ENCODE measurements at places on chromosomes 1 and 21.

DNA sequence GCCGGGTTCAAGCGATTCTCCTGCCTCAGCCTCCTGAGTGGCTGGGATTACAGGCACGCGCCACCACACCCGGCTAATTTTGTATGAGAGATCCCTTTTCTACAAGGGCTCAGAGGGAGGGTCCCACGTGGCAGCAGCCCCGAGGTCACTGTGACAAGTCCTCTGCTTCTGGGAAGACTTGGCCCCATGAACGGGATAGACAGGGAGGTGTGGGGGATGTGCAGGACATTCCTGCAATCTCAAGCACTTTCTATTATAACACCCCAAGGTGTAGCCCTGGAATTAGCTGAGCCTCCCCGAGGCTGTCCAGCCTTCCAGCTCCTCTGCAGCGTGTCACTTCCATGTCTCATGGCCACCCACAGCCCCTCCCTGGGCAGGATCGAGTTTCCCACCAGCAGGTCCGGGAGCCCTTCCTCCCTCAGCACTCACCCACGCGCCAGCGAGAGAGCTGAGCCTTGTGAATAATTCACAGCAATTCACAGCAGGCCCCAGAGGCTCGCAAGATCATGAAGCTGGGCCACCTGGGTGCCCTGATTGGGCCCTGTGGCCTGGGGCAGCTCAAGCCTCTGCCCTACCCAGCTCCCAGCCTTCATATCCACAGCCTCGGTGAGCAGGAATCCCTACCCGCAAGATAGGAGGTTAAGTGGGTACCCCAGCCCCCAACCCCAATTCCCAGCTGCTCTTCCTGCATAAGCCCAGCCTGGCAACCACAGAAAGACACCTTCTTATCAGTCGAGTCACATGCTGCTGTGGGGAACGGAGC lies 22.8 kb upstream of the RNU1-4 start:
- peak; percentile 38 for DNase-seq

DNA sequence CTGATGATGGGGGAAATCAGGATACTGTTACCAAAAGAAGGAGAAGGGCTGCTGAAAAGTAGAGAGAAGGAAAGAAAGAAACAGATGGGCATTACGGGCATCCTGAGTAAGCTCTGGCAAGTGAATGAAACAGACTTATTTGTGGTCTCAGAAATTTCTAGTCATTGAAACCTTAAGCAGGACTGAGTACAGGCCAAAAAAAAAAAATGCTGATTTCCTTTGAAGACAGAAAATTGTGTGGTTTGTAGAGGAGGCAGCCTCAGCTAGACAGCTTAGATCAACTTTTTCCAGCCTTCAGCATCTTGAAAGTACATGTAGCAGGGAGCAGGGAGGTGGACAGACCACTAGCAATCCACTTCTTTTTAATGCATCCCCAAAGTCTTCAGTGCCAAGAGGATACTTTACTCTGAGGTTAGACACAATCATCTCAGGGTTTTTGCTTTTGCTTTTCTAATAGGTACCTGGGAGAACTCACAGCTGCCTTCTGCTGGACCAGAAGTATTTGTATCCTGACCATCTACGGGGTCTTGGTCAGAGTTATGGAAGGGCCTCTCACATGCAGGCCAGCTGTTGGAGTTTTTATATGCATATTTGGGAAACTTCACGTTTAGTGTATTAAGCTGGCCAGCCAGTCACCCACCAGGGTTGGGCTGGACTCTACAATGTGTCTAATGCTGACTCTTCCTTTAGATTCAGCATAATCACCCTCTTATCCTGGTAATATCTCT lies 10.6 kb upstream of the CAPZB start:
- DNase-seq, result no peak

DNA sequence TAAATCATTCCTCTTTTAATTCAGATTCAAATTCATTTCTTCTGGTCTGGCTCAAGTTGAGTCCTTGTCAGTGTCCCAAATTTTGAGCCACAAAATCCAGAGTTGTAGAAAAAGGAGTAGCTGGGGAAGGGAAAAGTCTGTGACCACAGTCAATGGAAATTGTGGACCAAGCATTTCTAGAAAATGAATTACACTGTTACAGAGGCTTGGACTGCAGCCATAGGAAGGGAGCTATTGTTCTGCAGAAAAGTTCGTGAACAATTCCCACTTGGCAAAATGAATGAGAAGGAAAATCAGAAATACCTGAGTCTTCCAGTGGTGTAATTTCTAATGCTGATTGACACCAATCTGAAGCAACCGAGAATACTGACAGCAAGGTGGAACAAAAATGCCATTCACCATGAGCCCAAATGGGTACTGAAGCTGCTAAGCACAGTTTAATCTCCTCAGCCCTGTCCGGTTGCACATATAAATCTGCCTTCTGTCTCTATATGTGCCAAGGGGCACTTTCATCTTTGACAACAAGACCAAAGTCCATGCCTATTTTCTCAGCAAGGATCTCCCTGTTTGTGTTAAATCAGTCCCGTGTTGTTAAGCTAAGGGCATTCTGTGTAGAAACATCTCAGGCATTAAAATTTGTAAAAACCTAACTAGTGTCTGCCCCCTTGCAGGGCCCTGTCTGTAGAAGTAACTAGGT lies 51.3 kb downstream of the TEX35 start:
- DNase-seq, result no peak

DNA sequence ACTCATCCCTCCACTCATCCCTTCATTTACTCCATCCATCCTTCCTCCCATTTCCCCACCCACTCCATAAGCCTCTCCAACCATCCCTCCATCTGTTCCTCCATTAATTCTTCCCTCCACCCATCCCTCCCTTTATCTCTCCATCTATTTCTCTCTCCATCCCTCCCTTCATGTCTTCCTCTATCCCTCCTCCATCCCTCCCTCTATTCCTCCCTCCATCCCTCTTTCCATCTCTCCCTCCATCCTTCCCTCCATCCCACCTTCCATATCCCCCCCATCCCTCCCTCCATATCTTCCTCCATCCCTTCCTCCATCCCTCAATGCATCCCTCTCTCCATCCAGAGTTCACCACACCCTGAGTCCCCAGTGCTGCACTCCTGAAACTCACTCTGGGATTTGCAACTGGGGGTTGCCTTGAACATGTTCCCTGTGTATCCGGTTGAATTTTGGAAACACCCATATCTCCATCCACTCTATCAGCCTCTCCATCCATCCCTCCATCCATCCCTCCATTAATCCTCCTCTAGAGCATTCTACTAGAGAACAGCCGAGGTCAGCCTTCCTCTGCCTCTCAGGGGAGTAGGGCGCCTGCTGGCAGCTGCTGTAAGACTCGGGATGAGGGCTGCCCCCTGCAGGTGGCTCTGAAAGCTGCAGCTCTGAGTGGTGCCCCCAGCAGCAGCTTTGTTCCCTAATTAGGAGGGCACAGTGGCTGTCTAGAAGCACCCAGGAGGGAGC lies 39.4 kb downstream of the ABCG1 start:
- peak; percentile 65 for DNase-seq

DNA sequence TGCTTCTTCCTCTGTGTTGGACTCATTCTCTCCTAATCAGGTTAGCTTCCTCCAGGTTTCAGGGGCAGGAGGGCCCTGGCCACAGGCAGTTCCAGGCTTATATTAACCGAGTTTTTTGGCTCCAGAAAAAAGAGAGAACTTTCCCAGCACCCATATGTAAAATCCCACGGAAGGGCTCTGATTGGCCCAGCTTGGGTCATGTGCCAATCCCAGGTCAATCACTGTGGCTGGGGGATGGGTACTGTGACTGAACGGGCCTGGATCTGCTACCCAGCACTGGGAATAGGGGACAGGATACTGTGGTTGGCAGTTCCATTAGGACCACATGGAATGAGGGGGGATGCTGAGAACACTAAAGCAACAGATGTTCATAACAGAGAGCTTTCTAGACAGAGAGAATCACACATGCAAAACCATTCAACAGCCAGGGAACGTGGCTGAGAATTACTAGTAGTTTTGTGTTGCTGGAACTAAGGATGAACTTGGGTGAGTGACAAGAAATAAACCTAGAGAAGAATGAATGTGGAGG lies 51.1 kb upstream of the NEK2 start:
- no peak for DNase-seq

- peak; percentile 12 for DNase-seq
Observed at GRCh38 chr21:44550807-44551206, 498 bp downstream of the KRTAP10-2 start.

GRCh38 chr1:77350012-77350770 lies 68.4 kb downstream of the AK5 start:
- DNase-seq, result no peak
